ENCODE measurements at places on chromosomes 13 and 19. TPM values are rescaled to one million over a fixed set of nuclear protein-coding genes. Genes with fewer than 3 reads are reported as not detected.

ZNF587 gene
- 19.4 TPM for total RNA-seq

B3GNT3 gene
- not detected for total RNA-seq

NLRP4 gene
- not detected for total RNA-seq

KLF2 gene
- total RNA-seq, result 70.6 TPM

C19orf85 gene
- not detected for total RNA-seq

LGALS7B gene
- not detected for total RNA-seq

PRRG2 gene
- total RNA-seq, result not detected

ALKBH7 gene
- total RNA-seq, result 54.6 TPM

BORA gene
- total RNA-seq, result 4.1 TPM

ATXN8OS gene
- total RNA-seq, result not detected

ENOX1 gene
- total RNA-seq, result 2.0 TPM

SLC25A15 gene
- total RNA-seq, result 5.2 TPM

CALR gene
- 414 TPM for total RNA-seq

DCLK1 gene
- 111 TPM for total RNA-seq

C19orf81 gene
- total RNA-seq, result not detected

ZNF578 gene
- 1.8 TPM for total RNA-seq

MEGF8 gene
- total RNA-seq, result 58.8 TPM

LMTK3 gene
- total RNA-seq, result not detected

IZUMO1 gene
- not detected for total RNA-seq

PLPPR3 gene
- total RNA-seq, result not detected

TEKTIP1 gene
- not detected for total RNA-seq

CYP2S1 gene
- total RNA-seq, result 5.6 TPM

GIPC3 gene
- 2.3 TPM for total RNA-seq

KLK7 gene
- total RNA-seq, result not detected

NCR1 gene
- not detected for total RNA-seq

CRX gene
- total RNA-seq, result not detected

ZNF816 gene
- total RNA-seq, result 5.7 TPM

VSTM1 gene
- not detected for total RNA-seq

PCDH8 gene
- not detected for total RNA-seq

ZNF560 gene
- not detected for total RNA-seq

TMPRSS9 gene
- not detected for total RNA-seq

ARHGEF7 gene
- 79.2 TPM for total RNA-seq

ERICH6B gene
- total RNA-seq, result not detected

FBXO27 gene
- 6.5 TPM for total RNA-seq

CEACAM19 gene
- 1.1 TPM for total RNA-seq

MUC16 gene
- total RNA-seq, result not detected

GGN gene
- total RNA-seq, result not detected

IFNL1 gene
- total RNA-seq, result not detected

C3 gene
- total RNA-seq, result 644 TPM

CGB5 gene
- not detected for total RNA-seq

JUNB gene
- total RNA-seq, result 180 TPM

ZNF726 gene
- total RNA-seq, result 0.65 TPM

RTBDN gene
- not detected for total RNA-seq

RBM42 gene
- 55.4 TPM for total RNA-seq

IGFL2 gene
- not detected for total RNA-seq

UBAC2 gene
- total RNA-seq, result 72.8 TPM

ZNF66 gene
- 5.2 TPM for total RNA-seq

BRME1 gene
- 3.0 TPM for total RNA-seq

ZNF846 gene
- total RNA-seq, result 11.7 TPM

CEACAM3 gene
- total RNA-seq, result not detected

All from subcutaneous adipose tissue (tissue), 4 donors.